NCI-H460 (cell line): ENCODE measurements at places on chromosomes 6 and 20. TPM values are rescaled to one million over a fixed set of nuclear protein-coding genes. Genes with fewer than 3 reads are reported as not detected.

- DNase-seq = no peak
Measured at GRCh38 chr6:119323478-119323877, 26.1 kb downstream of the MAN1A1 start.

- DNase-seq = no peak
Measured at GRCh38 chr6:3608159-3608558, 143.4 kb downstream of the PXDC1 start.

- peak; percentile 91 for DNase-seq
Measured at GRCh38 chr20:47392721-47393073, 36.2 kb upstream of the ZMYND8 start.

- DNase-seq = peak; percentile 79
Measured at GRCh38 chr20:62875419-62876361, 14.1 kb upstream of the TCFL5 start.

GRCh38 chr6:37048851-37049757, 43.6 kb downstream of the FGD2 start:
- DNase-seq = no peak

MAS1 gene
- not detected in 2 replicates for total RNA-seq

SLC39A7 gene
- 37.8 and 44.8 TPM in 2 replicates for total RNA-seq

HDGFL1 gene
- not detected in 2 replicates for total RNA-seq

TP53TG5 gene
- total RNA-seq = not detected in 2 replicates
